ENCODE measurements at places on chromosomes 4 and X.

DNA sequence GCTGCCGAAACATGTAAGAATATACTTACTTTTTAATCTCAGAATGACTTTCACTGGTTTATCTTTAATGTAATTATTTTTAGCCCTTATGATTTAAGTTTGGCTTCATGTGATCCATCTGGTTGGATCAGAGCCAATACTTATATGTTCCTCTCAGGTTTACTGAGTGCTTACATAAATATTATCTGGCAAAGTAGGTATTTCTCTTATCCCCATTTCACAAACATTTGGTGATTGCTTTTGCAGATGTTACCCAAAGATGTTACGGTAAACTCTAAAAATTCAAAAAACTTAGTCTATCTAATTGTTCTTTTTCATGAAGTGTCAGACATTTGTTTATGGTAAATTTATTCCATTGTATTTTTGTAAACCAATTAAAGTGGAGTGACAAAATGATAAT lies 115.0 kb upstream of the TLL1 start:
- DNase-seq = no peak
- H3K36me3 ChIP-seq = no peaks in the 10 kb centered on the region
- no peaks in the 10 kb centered on the region for H3K4me1 ChIP-seq
- no peaks in the 10 kb centered on the region for H3K27me3 ChIP-seq

DNA sequence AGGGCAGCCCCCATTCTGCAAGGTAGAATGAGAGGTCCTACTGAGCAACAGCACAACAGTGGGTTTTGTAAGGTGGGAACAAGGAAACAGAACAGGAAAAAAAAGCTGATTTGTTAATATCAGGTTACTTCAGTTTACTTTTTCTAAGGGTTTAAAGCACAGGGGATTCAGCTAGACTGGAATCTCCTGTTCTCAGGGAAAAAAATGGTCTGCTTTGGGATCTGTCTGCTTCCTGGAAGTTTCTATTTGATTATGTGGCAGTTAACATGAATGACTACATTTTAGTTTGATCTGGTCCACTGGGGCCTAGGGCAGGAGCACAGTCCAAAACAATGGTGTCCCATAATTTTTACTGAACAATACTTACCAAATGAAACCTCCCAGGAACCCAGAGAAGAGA lies 104.6 kb downstream of the FBXW7 start:
- H3K4me3 ChIP-seq = no peak overlapping the region
- H3K4me1 ChIP-seq = peaks cover 29% of the 10 kb centered on the region

GRCh38 chr4:154616287-154616686 lies 3.8 kb upstream of the FGG start:
- no peaks in the 10 kb centered on the region for H3K36me3 ChIP-seq
- no peak for DNase-seq
- H3K4me3 ChIP-seq = no peak overlapping the region

DNA sequence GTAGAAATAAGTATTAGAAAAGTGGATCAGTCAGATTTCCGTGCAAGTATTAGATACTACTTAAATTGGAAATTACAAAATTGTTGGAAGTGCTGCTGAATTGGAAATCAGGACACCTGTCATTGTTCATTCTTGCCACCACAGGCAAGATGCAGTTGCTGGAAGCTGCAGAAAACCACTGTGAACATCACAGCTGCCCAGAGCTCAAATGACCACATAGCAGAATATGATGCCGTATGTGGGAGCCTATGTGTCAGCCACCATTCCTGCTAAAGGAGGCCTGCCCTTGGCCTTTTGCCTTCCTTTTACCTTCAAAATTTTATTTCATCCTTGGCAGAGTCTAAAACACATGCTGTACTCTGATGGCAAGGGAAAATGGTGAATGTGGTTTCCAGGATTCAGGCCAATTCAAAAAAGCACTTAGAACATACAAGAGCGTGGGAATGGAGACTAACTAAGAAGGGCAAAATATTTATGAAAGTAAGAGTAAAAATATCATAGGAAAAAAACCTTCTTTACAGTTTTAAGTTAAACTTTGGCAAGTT lies 1005.5 kb upstream of the GRID2 start:
- no peak overlapping the region for H3K4me3 ChIP-seq
- no peak for DNase-seq
- no peaks in the 10 kb centered on the region for H3K36me3 ChIP-seq
- no peaks in the 10 kb centered on the region for H3K4me1 ChIP-seq

DNA sequence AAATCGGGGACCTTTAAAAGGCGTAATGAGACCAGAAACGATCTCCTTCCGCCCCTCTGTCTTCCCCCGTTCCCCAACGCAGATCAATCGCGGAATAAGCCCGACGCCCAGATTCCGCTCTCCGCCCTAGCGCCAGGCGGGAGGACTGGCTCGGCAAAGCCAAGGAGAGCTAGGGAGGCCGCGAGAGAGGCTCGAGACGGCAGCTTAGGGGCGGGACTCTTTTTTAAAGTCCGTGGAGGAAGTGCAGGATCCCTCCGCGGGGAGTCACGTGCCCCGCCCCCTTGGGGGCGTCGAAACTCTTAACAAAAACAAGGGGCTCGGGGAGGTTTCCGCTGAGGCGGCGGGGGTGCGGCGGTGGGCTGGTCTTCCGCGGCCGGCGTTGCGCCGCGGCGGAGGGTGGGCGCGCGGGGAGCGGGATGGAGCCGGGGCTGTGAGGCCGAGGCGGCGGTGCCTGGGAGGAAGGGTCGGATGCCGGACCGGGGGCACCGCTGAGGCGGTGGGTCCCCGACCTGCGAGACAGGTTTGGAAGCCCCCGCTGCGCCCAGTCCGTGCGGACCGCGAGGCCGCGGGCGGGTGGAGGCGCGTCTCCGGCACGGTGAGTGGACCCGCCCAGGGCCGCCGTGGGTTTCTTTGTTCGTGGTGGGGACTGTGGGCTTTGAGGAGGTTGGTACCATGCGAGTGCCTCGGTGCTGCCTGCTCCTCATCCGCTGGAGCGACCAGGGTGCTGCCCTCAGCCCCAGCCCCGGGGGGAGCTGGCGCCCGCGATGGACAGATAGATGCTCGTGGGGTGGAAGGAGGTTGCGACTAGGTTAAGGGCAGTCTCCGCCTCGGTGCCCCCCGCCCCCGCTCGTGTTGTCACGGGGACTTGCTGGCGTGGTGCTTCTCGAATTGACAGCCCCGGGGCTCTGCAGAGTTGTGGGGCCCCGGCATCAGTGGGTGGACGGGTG lies at the start of gene CCNG2:
Gene CCNG2 (plus strand): TSS at position 296 of the 947 bp plus-strand sequence. CDS start 1,326 bp downstream, outside the sequence.
- H3K4me1 ChIP-seq = peaks cover 27% of the 10 kb centered on the region
- H3K27ac ChIP-seq = peak within 1 kb of the TSS; percentile 93
- peak; percentile 12 for DNase-seq
- H3K4me3 ChIP-seq = peak within 1 kb of the TSS; percentile 99

DNA sequence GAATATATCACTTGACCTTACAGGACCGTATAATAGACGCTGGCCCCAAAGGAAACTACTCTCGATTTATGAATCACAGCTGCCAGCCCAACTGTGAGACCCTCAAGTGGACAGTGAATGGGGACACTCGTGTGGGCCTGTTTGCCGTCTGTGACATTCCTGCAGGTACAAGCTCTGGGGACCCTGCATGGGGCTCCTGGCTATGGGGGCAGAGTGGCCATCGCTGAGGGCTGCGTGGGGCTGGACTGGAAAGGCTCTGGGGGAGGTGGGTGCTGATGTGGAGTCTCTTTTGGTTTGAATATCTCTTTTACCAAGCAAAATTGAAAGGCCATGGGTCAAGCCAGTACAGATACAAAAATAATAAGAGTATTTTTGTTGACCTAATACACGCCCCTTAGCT lies 33.9 kb downstream of the NELFA start:
- no peak for DNase-seq
- H3K4me1 ChIP-seq = no peaks in the 10 kb centered on the region
- H3K36me3 ChIP-seq = peaks cover 93% of the 10 kb centered on the region
- H3K4me3 ChIP-seq = no peak overlapping the region
- no peak overlapping the region for H3K27ac ChIP-seq

GRCh38 chr4:127852661-127853060 lies 28.0 kb upstream of the PLK4 start:
- no peak for DNase-seq
- peaks cover 11% of the 10 kb centered on the region for H3K4me1 ChIP-seq
- no peak overlapping the region for H3K4me3 ChIP-seq
- no peaks in the 10 kb centered on the region for H3K27me3 ChIP-seq

Data from HepG2 (cell line).